ENCODE measurements at places on chromosomes 1 and 21.

- no peak for DNase-seq
These were observed 678.1 kb upstream of the CXADR start for GRCh38 chr21:16834791-16835190.

DNA sequence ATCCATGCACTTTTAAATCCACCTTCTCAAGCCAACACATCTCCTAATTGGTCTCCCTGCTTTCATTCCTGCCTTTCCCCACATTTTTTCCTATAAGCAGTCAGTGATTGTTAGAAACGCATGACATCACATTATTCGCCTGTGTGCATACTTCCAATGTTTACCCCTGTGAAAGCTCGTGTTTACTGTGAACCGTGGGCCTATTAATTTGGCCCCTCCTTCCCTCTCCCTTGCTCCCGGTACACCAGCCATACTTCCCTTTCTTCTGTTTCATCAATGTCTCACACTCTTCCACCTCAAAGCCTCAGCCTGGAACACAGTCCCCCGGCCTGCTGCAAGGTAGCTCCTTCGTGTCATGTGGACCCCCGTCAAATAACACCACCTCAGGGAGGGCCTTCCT lies 9.1 kb downstream of the MTOR start:
- no peak for DNase-seq

GRCh38 chr21:31872452-31873274 lies at the start of gene HUNK:
Gene HUNK (plus strand): TSS chr21:31873020. CDS start chr21:31873675, 655 bp downstream.
- DNase-seq, result peak; percentile 76

DNA sequence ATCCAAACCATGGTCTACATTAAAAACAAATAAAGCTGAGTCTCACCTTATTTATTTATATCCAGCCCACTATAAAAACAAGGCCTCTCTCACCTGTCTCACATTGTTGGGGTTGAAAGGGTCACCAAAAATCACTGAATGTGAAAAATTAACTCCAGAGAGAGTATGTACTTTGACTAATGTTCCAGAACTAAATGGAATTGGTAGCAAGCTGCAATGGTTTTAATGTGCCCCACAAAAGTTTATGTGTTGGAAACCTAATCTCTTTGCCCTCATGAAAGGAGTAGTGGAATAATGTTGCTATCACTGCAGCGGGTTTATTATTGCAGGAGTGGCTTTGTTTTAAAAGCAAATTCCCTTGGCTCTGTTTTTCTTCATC lies 230.3 kb downstream of the LTN1 start:
- no peak for DNase-seq

DNA sequence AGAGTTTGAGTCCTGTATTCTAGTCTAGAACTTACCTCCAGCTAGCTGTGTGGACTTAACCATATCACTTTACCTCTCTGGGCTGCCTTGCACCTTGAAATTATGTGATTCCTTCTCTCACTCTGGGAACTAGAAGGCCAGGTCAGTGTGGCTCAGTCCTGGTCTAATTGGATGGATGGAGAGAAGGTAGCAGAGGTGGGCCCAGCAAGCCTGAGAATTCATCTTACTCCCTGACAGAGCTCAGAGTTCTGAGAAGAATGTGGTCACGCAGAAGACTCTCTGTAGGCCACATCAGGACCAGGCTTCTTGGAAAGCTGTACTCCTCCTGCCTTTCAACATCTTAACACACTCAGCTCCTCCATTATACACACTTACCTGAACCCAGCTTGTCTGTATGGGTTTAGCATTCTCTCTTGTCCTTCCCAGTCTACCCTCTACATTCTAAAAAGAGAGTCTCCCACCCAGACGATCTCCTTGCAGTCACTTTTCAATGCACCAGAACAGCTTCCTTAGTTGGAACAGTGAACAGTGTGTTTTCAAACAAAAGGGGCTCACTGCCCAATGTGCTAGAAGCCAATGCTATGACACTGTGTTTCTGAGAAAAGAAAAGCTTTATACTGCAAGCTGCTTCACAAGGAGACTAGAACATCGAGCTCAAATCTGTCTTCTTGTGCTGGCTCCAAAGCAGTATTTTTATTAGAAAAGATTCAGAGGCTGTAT lies 60.5 kb downstream of the CAPN9 start:
- no peak for DNase-seq

GRCh38 chr1:221076391-221076811 lies 197.2 kb downstream of the HLX start:
- DNase-seq, result peak; percentile 32

DNA sequence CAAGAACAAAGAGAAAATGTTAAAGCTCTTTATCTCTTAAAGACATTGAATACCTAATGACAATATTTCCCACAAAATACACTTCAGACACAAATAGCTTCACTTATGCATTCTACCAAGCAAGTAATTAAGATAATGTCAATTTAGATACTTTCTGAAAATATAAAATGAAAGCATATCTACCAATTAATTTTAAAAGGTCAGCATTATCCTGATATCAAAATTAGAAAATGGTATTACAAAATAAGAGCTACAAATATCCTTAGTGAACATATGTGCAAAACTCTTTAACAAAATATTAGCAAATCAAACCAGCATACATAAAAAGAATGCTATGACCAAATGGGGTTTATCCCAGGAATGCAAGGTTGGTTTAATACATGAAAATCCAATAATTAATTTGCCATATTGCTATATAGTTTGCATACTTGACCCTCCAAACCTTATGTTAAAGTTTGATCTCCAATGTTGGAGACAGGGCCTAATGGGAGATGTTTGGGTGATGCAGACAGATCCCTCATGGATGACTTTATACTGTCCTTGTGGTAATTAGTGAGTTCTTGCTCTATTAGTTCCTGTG lies 4.2 kb upstream of the KIFAP3 start:
- DNase-seq, result no peak

DNA sequence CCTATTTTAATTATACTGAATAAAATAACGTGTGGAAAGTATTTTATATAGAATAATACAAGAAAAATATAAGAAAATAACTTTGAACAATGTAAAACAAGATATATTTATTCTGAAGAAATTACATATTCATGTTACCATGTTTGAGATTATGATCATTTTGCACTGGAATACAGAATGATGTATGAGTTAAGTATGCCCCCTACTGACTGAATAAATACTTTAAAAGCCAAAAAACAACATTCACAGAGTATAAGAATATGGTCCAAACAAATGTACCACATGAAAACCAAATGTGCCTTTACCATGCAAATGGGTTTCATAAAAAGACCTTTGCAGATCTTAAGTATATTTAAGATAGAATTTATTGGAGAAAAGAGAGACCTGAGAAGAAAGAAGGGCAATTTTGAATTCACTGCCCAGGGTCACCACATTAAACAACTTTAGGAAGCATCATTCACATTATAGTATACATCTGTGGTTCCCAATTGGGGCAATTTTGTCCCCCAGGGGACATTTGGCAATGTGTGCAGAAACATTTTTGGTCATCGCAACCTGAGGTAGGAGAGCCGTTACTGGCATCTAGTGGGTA lies 136.6 kb upstream of the GFI1 start:
- peak; percentile 55 for DNase-seq

DNA sequence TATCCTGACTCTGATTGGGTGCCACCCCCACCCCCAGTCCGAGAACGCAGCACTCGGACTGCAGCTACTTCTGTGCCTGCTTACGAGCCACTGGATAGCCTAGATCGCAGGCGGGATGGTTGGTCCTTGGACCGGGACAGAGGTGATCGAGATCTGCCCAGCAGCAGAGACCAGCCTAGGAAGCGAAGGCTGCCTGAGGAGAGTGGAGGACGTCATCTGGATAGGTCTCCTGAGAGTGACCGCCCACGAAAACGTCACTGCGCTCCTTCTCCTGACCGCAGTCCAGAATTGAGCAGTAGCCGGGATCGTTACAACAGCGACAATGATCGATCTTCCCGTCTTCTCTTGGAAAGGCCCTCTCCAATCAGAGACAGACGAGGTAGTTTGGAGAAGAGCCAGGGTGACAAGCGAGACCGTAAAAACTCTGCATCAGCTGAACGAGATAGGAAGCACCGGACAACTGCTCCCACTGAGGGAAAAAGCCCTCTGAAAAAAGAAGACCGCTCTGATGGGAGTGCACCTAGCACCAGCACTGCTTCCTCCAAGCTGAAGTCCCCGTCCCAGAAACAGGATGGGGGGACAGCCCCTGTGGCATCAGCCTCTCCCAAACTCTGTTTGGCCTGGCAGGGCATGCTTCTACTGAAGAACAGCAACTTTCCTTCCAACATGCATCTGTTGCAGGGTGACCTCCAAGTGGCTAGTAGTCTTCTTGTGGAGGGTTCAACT lies 2.1 kb downstream of the RBM15 start:
- no peak for DNase-seq

DNA sequence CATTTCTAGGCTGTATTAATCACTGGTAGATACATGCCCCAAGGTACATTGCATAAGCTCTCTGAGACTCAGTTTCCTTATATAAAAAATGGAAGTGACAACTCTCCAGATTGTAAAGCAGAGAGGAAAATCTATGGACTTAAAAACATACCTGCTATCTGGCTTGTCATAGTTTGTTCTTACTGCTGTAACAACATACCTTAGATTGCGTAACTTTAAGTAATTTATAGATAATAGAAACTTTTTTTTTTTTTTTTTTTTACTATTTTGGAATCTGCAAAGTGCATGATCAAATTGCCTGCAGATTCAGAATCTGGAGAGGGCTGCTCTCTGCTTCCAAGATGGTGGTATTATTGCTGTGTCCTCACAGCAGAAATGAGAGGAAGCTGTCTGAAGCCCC lies 827.7 kb upstream of the BRINP3 start:
- no peak for DNase-seq

DNA sequence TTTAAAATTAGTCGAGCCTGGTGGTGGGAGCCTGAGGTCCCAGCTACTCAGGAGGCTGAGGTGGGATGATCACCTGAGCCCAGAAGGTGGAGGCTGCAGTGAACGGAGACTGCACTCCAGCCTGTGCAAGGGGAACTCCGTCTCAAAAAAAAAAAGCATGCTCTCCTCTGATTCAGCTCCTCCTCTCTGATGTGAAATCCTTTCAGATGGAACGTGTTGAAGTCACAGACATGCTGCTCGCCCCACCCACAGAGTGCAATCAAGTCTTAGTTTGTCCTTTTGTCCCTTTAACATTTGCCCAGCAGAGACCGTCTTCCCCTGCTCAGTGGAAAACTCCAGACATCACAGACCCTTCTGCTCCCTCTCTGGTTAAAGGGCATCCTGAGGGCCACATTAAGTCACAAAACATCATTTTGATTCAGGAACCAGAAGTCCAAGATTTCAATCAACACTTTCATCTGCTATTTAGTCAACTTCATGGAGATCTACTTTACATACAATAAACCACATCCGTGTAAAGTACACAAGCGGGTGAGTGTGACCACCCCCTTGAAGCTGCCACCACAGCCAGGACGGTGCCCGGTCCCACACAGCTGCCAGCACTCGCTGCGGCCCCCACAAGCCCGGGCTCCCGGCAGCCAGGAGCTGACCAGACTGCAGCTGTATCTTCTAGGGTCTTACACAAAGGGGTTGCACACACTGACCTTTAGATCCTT lies 18.9 kb upstream of the RNF223 start:
- no peak for DNase-seq

DNA sequence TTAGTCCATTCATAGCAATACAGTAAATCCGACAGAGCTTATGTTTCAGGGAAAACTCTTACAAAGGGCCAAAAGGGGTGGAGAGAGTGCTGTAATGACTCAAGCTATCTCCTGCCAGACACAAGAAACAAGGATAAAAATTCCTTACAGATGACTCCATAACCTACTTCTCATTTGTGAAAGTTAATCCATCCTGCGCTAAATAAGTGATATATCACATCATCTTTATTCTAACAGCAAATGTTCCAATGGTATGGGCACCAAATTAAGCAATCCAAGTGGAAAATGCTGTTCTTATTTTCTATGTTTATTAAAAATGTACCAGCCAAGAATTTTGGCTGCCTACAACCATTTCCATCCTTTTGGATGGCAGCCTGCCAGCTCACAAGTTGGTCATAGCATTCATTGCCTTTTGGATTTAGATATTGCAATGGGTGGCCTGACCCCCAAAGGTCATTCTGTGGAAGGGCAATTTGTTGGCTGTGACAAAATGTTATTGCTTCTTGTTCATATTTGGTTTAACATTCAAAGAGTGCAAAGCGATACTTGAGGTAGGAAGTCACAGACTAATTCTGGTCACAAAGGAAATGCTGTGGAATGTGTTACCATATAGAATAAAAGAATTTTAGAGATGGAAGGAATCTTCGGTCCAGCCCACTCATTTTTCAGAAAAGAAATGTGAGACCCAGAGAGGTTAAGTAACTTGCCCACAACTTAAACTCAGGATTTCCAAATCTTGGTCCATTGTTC lies 2.8 kb upstream of the ENAH start:
- DNase-seq, result peak; percentile 96

- peak; percentile 25 for DNase-seq
These were observed 28.6 kb upstream of the ZNF697 start for GRCh38 chr1:119676571-119677206.

DNA sequence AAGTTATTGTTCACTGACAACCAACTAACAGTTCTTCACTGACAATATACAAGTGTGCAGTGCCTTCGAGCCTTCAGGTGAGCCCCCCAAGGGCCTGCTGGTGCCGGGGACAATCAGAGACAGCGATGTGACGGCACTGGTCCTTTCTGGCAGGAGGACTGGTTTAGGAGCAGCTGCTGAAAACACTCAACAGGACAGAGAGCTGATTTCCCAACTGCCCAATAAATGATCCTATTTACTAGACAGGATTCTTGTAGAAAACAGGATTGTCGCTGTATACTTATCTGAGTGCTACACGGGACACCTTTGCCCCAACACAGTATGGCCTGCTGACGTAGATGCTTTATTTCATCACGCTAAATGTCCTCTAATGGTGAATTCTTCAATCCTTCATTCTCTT lies 65.4 kb downstream of the TP53BP2 start:
- DNase-seq, result no peak

- DNase-seq, result peak; percentile 32
These were observed 1.3 kb downstream of the CRYZ start for GRCh38 chr1:74731399-74732052.

DNA sequence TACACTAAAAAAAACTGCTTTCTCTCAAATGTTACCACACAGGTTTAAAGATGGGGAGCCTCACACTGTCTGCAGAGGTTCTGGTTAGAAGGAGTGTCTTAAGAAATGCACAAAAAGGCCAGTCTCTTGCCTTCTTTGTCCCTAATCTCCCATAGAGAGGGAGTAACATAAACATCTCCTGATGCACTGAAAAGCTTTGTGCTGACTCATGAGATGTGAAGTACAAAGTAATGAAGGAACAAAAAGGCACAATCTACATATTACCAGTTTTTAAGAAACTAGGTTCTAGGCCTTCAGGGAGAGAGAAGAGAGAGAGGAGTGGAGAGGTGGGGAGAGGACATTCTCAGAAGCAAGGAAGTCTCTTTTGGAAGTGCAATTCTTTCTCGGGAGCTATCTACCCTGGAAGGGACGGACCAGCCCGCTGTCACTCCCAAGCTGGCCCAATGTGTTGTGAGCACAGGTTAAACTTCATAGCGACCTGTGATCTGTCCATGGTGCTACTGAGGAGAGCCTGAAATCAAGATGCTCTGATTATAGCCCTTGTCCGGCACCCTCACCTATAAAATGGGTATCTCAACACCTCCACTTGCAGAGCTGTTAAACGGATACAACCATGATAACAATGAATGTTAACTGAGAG lies 458.1 kb downstream of the DISC1 start:
- peak; percentile 24 for DNase-seq
